ENCODE measurements at places on chromosomes 6 and 20. TPM values are rescaled to one million over a fixed set of nuclear protein-coding genes. Genes with fewer than 3 reads are reported as not detected.

HLA-DRA gene
- 0.12 TPM for total RNA-seq

NKX2-2 gene
- total RNA-seq = not detected

OLIG3 gene
- 0.12 TPM for total RNA-seq

TMEM244 gene
- not detected for total RNA-seq

GRCh38 chr20:12264711-12265110, 347.0 kb downstream of the BTBD3 start:
- no peak for DNase-seq

- no peak for DNase-seq
These were observed 86.7 kb upstream of the STMND1 start for GRCh38 chr6:17015144-17015543.

DNA sequence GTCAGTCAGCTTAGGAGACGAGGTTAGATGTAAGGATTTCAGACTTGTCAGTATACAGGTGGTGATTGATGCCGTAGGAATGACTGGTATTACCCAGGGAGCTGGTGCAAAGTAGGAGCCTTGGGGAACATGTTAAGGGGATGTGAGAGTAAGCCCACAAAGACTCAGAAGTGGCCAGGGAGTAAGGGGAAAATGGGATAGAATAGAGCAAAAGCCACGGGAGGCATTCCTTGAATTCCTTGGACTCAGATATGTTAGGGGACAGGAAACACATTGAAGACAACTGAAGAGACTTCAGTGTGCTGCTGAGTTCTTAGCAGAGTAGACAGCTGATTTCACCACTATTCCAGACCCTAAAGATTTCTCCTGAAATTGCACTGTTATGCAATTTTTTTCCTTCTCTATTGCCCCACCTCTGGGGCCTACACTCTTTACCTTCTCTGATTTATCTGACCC, 1.2 kb upstream of the ACAT2 start:
- no peak for DNase-seq

DNA sequence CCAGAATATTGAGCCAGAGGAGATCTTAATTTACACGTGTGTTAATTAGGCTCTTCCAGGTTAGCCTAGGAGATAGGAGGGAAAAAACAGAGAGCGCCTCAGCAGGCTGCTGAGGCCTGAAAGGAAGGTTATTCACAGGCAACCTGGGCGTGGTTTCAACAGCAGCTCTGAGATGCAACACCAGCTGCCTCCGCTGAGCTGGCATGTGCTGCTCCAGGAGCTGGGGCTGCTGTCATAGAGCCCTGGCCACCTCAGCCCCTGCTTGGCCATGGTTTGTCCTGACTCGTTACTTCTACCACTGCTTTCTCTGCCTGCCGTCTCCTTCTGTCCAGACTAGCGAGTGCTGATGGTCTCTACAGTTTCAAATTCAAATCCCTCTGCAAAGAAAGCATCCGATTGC, 32.4 kb upstream of the RPP40 start:
- DNase-seq = peak; percentile 67

GRCh38 chr20:46640536-46641311, 10.5 kb downstream of the SLC13A3 start:
- DNase-seq = no peak

- DNase-seq = no peak
These were observed 21.6 kb downstream of the SPAG4 start for GRCh38 chr20:35637276-35637675.
